ENCODE measurements at places on chromosomes 6 and 20.

- DNase-seq: peak; percentile 21
- no peaks in the 10 kb centered on the region for H3K36me3 ChIP-seq
- no peak overlapping the region for H3K27ac ChIP-seq
- H3K4me3 ChIP-seq: no peak overlapping the region
These were observed 174.5 kb downstream of the MRPL14 start for GRCh38 chr6:43952746-43953145.

DNA sequence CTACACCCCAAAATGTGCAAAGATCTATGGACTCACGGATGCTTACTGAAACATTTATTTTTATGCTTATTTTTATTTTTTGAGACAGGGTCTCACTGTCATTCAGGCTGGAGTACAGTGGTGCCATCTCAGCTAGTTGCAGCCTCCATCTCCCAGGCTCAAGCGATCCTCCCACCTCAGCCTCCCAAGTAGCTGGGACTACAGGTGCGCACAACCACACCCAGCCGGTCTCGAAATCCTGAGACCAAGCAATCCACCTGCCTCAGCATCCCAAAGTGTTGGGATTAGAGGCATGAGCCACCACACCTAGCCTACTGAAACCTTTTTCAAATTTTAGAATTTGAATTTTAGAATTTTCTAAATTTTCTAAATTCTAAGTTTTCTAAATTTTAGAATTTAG, 50.8 kb upstream of the IPCEF1 start:
- H3K27ac ChIP-seq: no peak overlapping the region
- H3K4me3 ChIP-seq: no peak overlapping the region
- no peak for DNase-seq
- peaks cover 38% of the 10 kb centered on the region for H3K4me1 ChIP-seq
- H3K36me3 ChIP-seq: no peaks in the 10 kb centered on the region
- no peaks in the 10 kb centered on the region for H3K27me3 ChIP-seq

GRCh38 chr20:49422161-49422560, 60.3 kb downstream of the KCNB1 start:
- no peak overlapping the region for H3K27ac ChIP-seq
- DNase-seq: no peak
- H3K36me3 ChIP-seq: no peaks in the 10 kb centered on the region
- no peaks in the 10 kb centered on the region for H3K4me1 ChIP-seq

GRCh38 chr6:53353624-53354023, 4.9 kb upstream of the ELOVL5 start:
- DNase-seq: no peak
- peaks cover 21% of the 10 kb centered on the region for H3K4me1 ChIP-seq
- H3K36me3 ChIP-seq: no peaks in the 10 kb centered on the region
- no peaks in the 10 kb centered on the region for H3K27me3 ChIP-seq

GRCh38 chr20:38631155-38632022, 29.8 kb downstream of the ARHGAP40 start:
- H3K4me1 ChIP-seq: no peaks in the 10 kb centered on the region
- H3K36me3 ChIP-seq: no peaks in the 10 kb centered on the region
- H3K27me3 ChIP-seq: no peaks in the 10 kb centered on the region
- DNase-seq: no peak

DNA sequence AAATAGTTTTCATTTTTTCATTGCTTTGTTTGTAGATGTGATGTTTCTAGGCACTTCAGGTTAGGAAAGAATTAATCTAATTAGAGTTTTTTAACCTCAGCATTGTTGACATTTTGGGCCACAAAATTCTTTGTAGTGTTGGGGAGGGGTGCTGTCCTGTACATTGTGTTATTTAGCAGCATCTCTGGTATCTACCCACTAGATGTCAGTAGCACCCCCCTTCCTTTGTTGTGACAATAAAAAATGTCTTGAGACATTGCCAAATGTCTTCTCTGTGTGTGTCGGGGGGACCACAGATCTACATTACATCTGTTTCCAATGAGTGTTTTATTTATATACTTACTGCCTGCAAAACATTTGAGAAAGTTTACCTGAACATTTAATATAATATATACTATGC, 45.6 kb downstream of the EYA4 start:
- H3K4me1 ChIP-seq: no peaks in the 10 kb centered on the region
- no peak overlapping the region for H3K4me3 ChIP-seq
- DNase-seq: no peak
- no peaks in the 10 kb centered on the region for H3K27me3 ChIP-seq
- H3K36me3 ChIP-seq: no peaks in the 10 kb centered on the region

- DNase-seq: no peak
- no peaks in the 10 kb centered on the region for H3K4me1 ChIP-seq
- no peak overlapping the region for H3K27ac ChIP-seq
- no peaks in the 10 kb centered on the region for H3K36me3 ChIP-seq
- no peaks in the 10 kb centered on the region for H3K27me3 ChIP-seq
- no peak overlapping the region for H3K4me3 ChIP-seq
These were observed 7.8 kb downstream of the PLCB1 start for GRCh38 chr20:8139899-8140298.

DNA sequence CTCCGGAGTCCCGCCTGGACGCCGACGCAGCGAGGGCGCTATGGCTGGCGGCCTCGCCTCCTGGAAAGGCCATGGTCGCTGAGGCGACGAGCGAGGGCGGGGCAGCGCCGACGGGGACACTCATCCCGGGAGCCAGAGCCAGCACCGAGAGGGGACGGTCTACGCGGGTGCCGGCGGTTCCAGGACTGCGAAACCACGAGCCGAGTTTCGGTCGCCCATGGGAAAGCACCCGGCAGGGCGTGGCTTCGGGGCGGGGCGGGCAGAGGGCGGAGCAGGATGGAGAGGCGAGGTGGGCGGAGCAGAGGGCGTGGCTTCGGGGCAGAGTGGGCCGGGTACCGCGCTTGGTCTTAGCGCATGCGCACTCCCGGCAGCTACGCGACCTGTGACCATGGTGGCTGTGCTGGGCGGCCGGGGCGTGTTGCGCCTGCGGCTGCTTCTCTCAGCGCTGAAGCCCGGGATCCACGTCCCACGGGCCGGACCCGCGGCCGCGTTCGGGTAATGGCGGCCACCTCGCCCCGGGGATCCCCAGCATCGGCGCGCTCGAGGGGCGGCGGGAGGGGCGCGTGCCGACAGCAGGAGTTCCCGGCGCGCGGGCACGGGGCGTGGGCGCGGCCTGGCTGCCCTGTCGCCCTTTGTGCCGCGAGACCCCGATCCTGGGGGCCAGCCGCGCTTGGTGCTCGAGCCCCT, at the start of gene BPHL:
Gene BPHL, plus strand, starts transcription at position 359 of the 687 bp plus-strand sequence. Its CDS starts 30 bp downstream, at position 389.
- H3K36me3 ChIP-seq: no peaks in the 10 kb centered on the region
- H3K4me3 ChIP-seq: peak within 1 kb of the TSS; percentile 99
- H3K27me3 ChIP-seq: no peaks in the 10 kb centered on the region
- H3K4me1 ChIP-seq: peaks cover 14% of the 10 kb centered on the region

DNA sequence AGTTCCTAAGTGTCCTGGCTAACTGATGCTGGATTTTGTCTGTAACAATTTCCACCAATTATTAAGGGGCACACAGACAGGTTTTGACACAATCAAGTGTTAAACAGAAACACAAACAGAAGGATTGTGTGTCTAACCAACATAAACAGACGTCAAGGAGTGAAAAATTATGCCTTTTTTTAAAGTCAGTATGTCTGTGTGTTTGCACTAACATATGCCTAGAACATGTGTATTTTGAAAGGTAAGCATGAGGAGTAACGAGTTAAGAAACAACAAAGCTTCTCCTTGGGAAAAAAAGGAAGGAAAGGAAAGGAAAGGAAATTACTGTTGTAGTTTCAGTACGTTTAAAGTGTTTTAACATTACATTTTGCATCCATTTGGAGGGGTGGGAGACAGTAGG, 466.3 kb upstream of the ID4 start:
- no peaks in the 10 kb centered on the region for H3K36me3 ChIP-seq
- peaks cover 7% of the 10 kb centered on the region for H3K4me1 ChIP-seq
- H3K27ac ChIP-seq: no peak overlapping the region
- H3K27me3 ChIP-seq: no peaks in the 10 kb centered on the region

DNA sequence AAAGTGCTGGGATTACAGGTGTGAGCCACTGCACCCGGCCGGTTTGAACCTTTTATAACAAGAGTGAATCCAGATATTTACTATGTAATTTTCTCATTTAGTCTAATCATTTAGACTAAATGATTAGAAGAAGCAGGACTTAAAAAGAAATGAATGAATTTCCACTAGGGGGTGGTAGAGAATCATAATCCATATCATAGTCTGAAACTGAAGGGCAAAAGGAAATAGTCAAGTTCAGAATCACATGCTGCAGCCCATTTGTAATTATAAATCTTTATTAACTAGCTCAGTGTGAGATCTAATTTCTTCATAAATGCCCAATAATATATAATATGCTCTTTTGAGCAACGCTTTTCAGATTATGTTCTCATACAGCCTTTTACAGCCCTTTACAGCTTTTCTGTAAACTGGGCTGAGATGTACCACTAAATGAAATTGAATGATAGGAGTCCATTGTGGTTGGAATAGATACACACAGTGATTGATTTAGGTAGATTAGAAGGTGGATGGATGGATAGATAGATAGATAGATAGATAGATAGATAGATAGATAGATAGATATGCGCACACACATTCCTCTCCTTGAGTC, 31.8 kb downstream of the PSMB9 start:
- no peaks in the 10 kb centered on the region for H3K4me1 ChIP-seq
- no peak overlapping the region for H3K4me3 ChIP-seq
- H3K36me3 ChIP-seq: no peaks in the 10 kb centered on the region

GRCh38 chr6:4225161-4225872, 89.9 kb upstream of the ECI2 start:
- no peaks in the 10 kb centered on the region for H3K27me3 ChIP-seq
- H3K27ac ChIP-seq: no peak overlapping the region
- H3K36me3 ChIP-seq: no peaks in the 10 kb centered on the region
- H3K4me1 ChIP-seq: no peaks in the 10 kb centered on the region

DNA sequence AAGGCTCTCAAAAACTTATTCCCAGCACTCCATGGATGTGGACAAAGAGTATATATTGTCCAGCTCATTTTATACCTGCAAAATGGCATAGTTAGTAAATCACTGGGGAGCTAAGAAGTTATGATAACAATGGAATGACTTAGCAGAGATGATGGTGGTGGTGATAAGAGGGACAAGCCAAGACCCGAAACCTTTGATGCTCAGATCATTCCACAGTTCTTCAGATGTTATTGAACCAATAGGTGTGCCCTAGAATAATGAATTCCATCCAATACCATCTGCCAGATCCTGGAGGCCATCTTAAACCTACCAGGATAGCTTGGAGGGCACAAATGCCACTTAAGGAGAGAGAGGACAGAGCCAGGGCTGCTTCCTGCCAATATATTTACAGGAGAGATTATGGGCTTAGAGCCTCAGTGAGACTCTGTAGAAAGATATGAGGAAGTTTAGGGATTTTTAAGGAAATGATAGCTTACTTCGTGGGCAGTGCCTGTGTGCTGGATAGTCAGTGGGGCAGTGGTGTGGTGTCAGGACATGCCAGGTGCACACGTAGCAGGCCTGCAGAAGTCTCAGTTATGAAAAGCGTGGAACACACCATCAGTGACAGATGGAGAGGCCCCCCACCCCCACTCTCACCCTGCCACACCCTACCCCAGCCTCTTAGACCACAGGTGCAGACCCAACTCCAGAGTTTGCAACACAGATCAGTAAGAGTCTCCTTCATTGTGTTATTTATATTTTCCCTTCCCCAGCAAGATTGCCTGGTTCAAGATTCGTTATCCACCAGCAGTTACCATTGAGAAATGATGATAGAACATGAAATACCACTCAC, 209.7 kb upstream of the SUPT3H start:
- H3K4me1 ChIP-seq: peaks cover 7% of the 10 kb centered on the region
- H3K27ac ChIP-seq: peak overlapping the region; percentile 6
- no peaks in the 10 kb centered on the region for H3K36me3 ChIP-seq
- no peak overlapping the region for H3K4me3 ChIP-seq
- no peaks in the 10 kb centered on the region for H3K27me3 ChIP-seq

DNA sequence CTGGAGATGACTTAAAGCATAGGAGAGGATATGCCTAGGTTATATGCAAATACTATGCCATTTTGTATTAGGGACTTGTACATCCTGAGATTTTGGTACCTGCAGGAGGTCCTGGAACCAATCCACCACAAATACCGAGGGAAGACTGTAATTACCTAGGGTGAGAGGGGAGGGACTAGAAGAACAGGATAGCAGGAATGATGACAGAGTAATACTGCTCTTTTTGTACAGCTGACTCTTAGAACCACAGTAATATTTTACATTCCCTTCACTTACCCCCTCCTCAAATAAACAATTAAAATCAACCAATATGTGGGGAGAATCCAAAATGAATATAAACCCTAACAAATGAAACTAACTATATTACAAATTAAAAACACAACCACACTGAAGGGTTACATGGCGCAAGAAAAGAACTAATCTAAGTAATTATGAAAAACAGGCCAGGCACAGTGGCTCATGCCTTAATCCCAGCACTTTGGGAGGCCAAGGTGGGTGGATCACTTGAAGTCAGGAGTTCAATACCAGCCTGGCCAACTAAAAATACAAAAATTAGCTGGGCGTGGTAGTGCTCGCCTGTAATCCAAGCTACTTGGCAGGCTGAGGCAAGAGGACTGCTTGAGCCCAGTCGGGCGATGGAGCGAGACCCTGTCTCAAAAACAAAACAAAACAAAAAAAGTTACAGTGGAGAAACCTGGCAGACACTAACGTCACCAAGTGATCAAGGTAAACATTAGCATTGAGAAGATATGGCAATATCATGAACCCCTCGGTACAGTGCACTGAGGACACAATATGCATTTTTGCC, 37.1 kb downstream of the MAP1LC3A start:
- no peak overlapping the region for H3K27ac ChIP-seq
- H3K27me3 ChIP-seq: no peaks in the 10 kb centered on the region
- H3K4me1 ChIP-seq: no peaks in the 10 kb centered on the region

DNA sequence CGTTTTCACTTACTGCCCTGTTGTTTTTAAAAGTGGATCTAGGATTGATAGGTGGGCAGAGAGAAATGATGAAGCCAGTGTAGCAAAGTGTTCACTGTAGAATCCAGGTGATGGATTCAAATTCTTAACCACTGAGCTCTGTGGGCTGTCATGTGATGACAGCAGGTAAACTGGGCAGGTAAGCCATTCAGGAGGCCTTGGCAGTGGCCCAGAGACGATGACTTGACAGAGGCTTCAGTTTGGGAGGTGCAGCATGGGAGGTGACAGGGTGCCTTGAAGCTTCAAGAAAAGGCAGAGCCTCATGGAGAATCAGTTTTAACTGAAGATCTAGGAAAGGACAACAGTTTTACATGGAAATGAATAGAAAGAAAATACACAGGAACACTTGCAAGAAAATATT, 2.0 kb downstream of the NAA20 start:
- peaks cover 22% of the 10 kb centered on the region for H3K4me1 ChIP-seq
- H3K27ac ChIP-seq: peak overlapping the region; percentile 38
- H3K36me3 ChIP-seq: peaks cover 5% of the 10 kb centered on the region
- H3K4me3 ChIP-seq: no peak overlapping the region
- DNase-seq: no peak
- no peaks in the 10 kb centered on the region for H3K27me3 ChIP-seq

- no peak overlapping the region for H3K27ac ChIP-seq
- H3K4me3 ChIP-seq: no peak overlapping the region
- H3K27me3 ChIP-seq: no peaks in the 10 kb centered on the region
These were observed 352.4 kb downstream of the CD109 start for GRCh38 chr6:74048387-74048786.
